ENCODE measurements at places on chromosomes 2 and 18.

- DNase-seq, result no peak
Observed at GRCh38 chr2:232872826-232873225, 2.8 kb downstream of the SNORC start.

DNA sequence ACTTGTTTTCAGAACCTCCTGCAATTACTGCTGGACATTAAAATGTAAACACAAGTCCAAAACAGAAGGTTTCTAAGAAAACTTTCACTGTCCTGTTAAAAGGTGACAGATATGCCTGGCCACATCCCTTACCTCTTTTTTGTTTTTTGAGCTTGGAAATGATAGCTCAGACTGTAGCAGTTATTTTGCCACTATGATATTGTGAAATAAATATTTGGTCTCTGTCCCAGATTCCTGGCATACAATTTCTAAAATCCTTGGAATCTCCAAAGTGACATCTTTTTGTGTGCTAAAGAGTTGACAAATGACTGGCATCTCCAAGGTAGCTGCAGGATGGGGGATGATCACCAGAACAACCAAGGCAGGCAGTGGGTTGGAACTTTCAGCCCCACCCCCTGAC is 16.8 kb downstream of the TPGS2 start:
- no peak for DNase-seq

DNA sequence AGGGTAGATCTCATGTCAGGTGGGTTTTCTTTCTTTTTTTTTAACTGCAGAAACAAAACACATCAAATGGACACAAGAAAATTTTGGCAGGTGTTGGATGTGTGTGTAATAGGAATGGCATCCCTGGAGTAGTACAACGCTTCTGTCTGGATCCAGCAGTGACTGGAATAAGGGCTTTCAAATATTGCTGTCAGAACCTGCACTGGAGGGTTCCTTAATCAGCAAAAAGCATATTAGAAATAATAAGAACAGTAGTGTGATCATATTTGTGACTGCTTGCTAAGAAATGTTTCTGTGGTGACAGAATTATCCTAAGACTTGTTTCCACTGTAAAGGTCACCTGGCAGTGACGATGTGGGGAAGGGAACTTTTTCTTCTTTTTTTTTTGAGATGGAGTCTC is 30.8 kb downstream of the CREG2 start:
- no peak for DNase-seq

DNA sequence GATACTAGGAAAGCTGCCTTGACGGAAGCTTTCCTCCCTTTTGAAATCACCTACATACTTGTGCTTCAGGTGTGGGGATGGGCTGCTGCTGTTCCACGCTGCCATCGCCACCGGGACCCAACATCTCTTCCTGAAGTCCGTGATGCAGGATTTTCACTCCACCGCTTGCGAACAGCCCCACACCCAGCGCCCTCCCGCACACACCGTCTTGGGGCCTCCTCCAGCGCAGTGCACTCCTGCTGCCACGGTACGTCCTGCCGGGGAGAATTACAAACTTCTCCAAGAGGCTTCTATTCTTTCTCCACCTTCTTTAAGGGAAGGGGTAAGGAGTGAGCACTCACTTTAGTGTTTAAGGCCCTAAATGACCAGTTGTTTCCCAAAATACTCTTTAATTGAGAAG is 58.2 kb downstream of the HRH4 start:
- DNase-seq, result no peak

DNA sequence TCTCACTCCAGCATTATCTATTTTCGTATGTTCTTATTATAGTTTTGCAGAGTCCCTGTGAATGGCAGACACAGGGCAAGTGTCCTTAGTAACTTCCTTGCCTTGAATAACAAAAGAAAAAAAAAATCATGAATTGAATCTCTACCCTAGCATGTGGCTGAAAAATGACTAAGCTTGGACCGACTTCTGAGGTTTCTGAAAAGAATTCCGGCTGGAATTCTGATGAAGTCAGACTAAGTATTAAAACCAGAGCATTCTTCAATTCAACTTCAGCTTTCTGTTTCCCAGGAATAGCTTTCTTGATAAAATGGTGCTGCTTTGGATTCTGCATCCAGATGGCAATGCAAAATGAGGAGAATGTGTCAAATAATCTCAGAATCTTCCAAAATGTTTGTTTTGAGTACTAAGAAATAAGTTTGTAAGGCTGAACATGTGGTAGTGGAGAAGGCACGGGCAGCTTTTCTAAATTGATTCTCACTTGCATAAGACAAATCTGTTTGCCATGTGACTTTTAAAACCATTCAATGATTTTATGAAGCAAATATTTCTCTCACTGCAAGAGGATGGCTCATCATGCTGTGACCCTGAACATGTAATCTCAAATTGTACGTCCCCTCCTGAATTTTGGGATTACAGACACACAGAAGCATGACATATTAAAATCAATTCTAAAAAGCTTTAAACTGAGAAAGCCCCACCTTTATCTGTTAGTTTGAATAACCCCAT is 1462.8 kb upstream of the LRRTM1 start:
- no peak for DNase-seq
